ENCODE measurements at places on chromosomes 2 and 18.

GRCh38 chr2:8028981-8029380 is 652.9 kb upstream of the ID2 start:
- DNase-seq, result no peak

- no peak for DNase-seq
These were observed 98.5 kb upstream of the KCTD1 start for GRCh38 chr18:26646901-26647300.

DNA sequence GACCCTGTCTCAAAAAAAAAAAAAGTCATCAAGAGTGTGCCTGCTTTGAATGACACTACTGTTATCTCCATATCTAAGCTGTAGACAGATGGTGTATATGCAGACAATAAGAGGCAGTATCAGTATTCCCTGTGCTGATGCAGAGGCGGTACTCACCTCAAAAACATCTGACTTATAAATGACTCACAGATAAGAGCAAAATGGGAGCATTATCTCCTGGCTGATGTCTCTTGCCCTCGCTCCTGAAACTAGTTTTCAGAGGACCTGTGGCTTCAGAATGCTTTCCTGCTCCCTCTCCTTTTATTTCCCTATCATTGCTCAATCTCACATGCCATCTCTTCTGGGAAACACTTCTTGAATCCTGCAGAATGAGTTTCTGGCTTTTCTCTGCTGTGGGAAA is 289.6 kb downstream of the PTPRM start:
- DNase-seq, result no peak

GRCh38 chr18:23539911-23540525 is 36.7 kb downstream of the RMC1 start:
- DNase-seq, result no peak

GRCh38 chr18:58309610-58310239 is 265.7 kb downstream of the NEDD4L start:
- peak; percentile 18 for DNase-seq

DNA sequence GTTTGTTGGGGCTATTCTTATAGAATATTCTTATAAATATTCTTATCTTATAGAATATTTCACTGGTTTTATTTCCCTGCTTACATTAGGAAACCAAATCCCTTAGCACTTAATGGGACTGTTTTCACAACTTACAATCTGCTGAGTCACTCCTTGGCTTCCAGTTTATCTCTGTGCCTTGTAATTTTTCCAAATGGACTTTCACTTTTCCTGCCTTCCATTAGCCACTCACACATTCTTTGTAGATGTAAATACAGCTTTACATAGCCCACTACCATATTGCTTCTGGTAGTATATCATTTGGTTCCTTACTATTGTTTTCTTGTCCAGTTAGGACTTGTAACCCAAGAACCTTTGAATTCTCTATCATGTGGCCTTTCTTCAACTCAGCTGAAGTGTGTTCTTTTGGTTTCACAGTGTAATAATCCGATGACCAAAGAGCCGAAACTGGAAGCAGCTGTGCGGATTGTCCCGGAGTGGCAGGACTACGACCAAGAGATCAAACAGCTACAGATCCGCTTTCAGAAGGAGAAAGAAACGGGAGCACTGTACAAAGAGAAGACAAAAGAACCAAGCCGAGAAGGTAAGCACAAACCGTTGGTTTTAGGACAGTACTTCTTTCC is 96.1 kb downstream of the UGGT1 start:
- no peak for DNase-seq

DNA sequence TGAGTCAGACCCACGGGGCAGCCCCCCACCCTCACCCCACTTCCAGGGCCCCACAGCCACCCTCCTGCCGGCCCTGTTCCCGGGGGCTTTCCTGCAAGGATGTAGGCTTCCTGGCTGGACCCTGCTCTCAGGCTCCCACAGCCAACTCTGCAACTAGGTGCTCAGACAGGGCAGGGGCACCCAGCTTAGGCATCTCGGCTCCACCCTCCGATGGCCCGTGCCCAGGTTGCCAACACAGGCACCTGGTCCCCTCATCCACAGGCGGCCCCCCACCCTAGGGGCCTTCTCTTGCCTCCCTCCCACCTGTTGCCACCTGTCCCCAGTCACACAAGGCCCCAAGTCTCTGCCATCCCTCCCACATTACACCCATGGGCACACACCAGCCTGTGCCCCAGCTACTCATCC is 34.6 kb downstream of the HS6ST1 start:
- no peak for DNase-seq

- no peak for DNase-seq
These were observed 31.7 kb downstream of the ONECUT2 start for GRCh38 chr18:57466745-57467409.

GRCh38 chr2:181143790-181144300 is 163.4 kb downstream of the UBE2E3 start:
- DNase-seq, result no peak

- no peak for DNase-seq
These were observed 333.4 kb downstream of the GBX2 start for GRCh38 chr2:235834781-235835180.

DNA sequence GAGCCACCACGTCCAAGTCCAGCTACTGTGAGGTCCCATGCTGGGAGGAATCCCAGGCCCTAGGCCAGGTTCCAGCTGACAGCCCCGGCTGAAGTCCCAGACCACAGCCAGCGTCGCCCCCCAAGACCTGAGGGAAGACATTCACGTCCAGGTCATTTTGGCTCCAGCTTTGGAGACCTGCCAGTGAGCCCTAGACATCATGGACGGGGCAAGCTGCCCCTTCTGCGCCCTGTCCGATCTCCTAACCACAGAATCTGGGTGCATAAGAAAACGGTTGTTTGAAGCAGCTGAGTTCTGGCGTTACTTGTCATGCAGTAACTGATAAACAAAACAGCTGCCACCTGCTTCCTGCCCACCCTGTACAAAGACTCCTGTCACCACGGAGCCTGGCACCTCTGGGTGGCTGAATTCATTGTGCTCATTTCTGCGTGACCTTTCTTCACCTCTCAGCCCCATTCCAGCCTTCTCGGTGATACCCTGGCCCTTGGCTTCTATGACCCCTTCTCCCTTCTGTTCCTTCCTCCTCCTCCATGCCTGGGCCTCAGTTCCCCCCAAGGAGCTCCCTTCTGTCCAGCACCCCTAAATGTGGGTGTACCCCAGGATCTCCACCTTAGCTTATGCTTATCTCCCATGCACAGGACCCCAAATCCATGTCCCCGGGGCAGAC is 72.6 kb upstream of the SMAD7 start:
- no peak for DNase-seq

GRCh38 chr2:119441376-119442225 is 9.9 kb downstream of the TMEM37 start:
- DNase-seq, result no peak

- no peak for DNase-seq
These were observed 21.2 kb upstream of the RPL37A start for GRCh38 chr2:216477283-216478035.

DNA sequence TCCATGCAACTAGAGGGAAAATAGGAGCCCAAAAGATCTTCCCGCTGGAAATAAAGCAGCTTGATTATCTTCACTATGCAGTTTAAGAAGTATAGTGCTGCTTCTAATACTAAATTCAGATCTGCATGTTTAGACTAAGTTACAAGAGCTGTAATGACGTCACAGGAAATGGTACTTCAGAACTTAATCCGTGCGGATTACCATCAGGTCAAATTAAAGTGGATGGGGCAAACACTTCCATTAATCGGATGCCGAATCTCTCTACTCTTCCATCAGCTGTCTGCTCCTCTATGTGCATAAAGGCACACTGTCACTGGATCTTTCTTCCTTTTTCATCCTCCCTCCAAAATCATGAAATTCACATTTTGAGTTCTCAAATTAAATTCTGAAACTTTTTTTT is 52.6 kb downstream of the TRAPPC12 start:
- no peak for DNase-seq

DNA sequence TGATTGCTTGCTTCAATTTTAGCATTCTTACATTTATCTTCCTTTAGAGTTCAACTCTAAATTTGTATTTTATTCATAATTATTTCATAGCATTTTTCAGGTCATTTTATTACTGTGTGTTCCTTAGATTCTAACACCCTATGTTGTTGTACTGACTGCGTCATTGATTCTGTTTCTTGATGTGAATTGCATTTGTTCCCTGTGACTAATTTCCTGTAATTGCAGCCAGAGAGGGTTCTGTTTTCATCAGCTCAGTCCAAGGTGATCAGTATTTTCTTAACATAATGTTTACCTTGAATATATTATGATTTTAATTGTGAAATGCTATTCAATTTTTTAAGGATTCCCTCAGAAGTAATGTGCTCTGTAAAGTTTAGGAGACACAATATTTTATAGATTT is 970.2 kb upstream of the PIK3C3 start:
- DNase-seq, result no peak

GRCh38 chr2:219081701-219082331 is 21.1 kb upstream of the IHH start:
- peak; percentile 92 for DNase-seq

DNA sequence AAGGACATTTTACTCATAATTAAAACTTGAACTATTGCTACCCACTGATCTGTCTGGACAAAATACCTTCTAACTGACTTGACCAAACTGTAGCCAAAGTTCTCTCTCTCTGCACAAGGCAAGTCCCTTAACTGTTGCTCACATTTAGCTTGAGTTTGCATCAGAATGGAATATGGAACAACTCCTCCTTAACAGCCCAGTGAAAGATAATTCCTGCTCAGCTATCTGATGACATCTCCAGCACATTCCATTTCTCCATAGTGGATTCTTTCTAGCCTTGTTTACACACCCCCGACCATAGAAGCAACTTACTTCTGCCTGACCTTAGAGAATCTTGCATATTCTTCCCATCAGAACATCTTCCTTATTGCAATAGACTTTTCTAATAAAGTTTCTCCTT is 317.2 kb upstream of the CDH2 start:
- DNase-seq, result no peak

- DNase-seq, result no peak
These were observed 37.8 kb downstream of the GATA6 start for GRCh38 chr18:22207021-22207758.

Data from large intestine (tissue), 12 donors.